ENCODE measurements at places on chromosomes 4 and X. TPM values are rescaled to one million over a fixed set of nuclear protein-coding genes. Genes with fewer than 3 reads are reported as not detected.

The UCP1 gene
- total RNA-seq, result not detected

The FAM47A gene
- total RNA-seq, result not detected

The ZNF718 gene
- 1.6 TPM for total RNA-seq

The IL2RG gene
- total RNA-seq, result 1.9 TPM

The ERAS gene
- not detected for total RNA-seq

The TMEM192 gene
- total RNA-seq, result 26.5 TPM

The FRAS1 gene
- total RNA-seq, result 0.65 TPM

The HS3ST1 gene
- total RNA-seq, result 0.08 TPM

The PNCK gene
- not detected for total RNA-seq

The SGCB gene
- 8.6 TPM for total RNA-seq

The AMTN gene
- total RNA-seq, result not detected

The UGT2B10 gene
- total RNA-seq, result 290 TPM

The PPA2 gene
- 58.5 TPM for total RNA-seq

The MAGEA6 gene
- total RNA-seq, result 0.25 TPM

The GAGE1 gene
- not detected for total RNA-seq

The EIF2S3 gene
- 49.9 TPM for total RNA-seq

The CXCL10 gene
- total RNA-seq, result 0.15 TPM

The TCP11X2 gene
- total RNA-seq, result not detected

The MAGEA2B gene
- not detected for total RNA-seq

The HAUS3 gene
- total RNA-seq, result 5.0 TPM

The SSX2 gene
- not detected for total RNA-seq

The YIPF6 gene
- 34.0 TPM for total RNA-seq

The ZCCHC18 gene
- not detected for total RNA-seq

The SHISA3 gene
- total RNA-seq, result 0.28 TPM

The PCDH18 gene
- total RNA-seq, result 1.3 TPM

The IL13RA1 gene
- total RNA-seq, result 72.5 TPM

The GPRIN3 gene
- 0.40 TPM for total RNA-seq

The HSD17B13 gene
- 77.7 TPM for total RNA-seq

The FAM13A gene
- total RNA-seq, result 70.2 TPM

The PABPC1L2B gene
- not detected for total RNA-seq

The MAGEA8 gene
- total RNA-seq, result not detected

The TAB3 gene
- total RNA-seq, result 21.2 TPM

The PAGE2B gene
- total RNA-seq, result not detected

The SPANXA1 gene
- not detected for total RNA-seq

The DCX gene
- not detected for total RNA-seq

The GYPB gene
- total RNA-seq, result not detected

The TRIM60 gene
- not detected for total RNA-seq

The KLB gene
- 22.0 TPM for total RNA-seq

The GPR50 gene
- not detected for total RNA-seq

The MGAT4D gene
- not detected for total RNA-seq

The ANOS1 gene
- total RNA-seq, result 0.25 TPM

The ADAD1 gene
- total RNA-seq, result not detected

The TEC gene
- 3.2 TPM for total RNA-seq

The BEX1 gene
- 0.43 TPM for total RNA-seq

The ENPP6 gene
- 0.05 TPM for total RNA-seq

The EGF gene
- total RNA-seq, result 0.15 TPM

The RPS6KA6 gene
- 0.58 TPM for total RNA-seq

The RADX gene
- total RNA-seq, result 0.60 TPM

The PF4V1 gene
- total RNA-seq, result not detected

The APLN gene
- 1.2 TPM for total RNA-seq

The GNRHR gene
- not detected for total RNA-seq

Data from left lobe of liver (tissue), 2 donors.